ENCODE measurements at places on chromosomes 11 and 22. TPM values are rescaled to one million over a fixed set of nuclear protein-coding genes. Genes with fewer than 3 reads are reported as not detected.
A peak's percentile ranks its signal among the peaks of the same experiment; 100 is the strongest.

The PATE2 gene
- 0.25 TPM for polyA plus RNA-seq

The CCDC89 gene
- polyA plus RNA-seq, result 3.0 TPM

The P4HA3 gene
- polyA plus RNA-seq, result 1.0 TPM

The MPZL2 gene
- polyA plus RNA-seq, result 28.3 TPM

The HORMAD2 gene
- not detected for polyA plus RNA-seq

The FGF19 gene
- 0.67 TPM for polyA plus RNA-seq

The CCDC82 gene
- polyA plus RNA-seq, result 69.9 TPM

The KCNK4 gene
- not detected for polyA plus RNA-seq

The OPCML gene
- 13.9 TPM for polyA plus RNA-seq

The CDCA5 gene
- polyA plus RNA-seq, result 23.1 TPM

The C11orf65 gene
- 3.4 TPM for polyA plus RNA-seq

The SLC22A6 gene
- polyA plus RNA-seq, result 29.4 TPM

GRCh38 chr11:8344346-8344745 is 80.7 kb upstream of the LMO1 start:
- no peak for DNase-seq

- DNase-seq, result no peak
Measured at GRCh38 chr11:125192717-125193415, 28.3 kb downstream of the PKNOX2 start.

DNA sequence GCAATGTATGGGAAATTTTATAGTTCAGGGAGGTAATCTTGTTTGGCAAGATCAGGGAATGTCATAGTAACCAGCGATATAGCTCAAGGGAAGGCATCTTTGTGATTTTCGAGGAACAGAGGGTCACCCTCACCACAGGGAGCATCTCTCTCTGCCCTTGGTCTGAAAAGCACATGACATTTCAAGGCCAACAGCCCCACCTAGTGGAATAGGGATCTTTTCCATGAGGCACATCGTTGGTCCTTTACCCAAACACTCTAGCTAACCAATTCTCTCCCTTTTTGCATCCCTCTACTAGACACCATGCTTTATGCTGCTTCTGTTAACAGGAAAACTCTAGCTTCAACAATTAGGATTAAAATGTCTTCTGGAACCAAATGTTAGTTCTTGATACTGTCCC is 179.0 kb downstream of the GRM5 start:
- no peak for DNase-seq

- DNase-seq, result no peak
Measured at GRCh38 chr11:99333621-99334020, 312.9 kb downstream of the CNTN5 start.

DNA sequence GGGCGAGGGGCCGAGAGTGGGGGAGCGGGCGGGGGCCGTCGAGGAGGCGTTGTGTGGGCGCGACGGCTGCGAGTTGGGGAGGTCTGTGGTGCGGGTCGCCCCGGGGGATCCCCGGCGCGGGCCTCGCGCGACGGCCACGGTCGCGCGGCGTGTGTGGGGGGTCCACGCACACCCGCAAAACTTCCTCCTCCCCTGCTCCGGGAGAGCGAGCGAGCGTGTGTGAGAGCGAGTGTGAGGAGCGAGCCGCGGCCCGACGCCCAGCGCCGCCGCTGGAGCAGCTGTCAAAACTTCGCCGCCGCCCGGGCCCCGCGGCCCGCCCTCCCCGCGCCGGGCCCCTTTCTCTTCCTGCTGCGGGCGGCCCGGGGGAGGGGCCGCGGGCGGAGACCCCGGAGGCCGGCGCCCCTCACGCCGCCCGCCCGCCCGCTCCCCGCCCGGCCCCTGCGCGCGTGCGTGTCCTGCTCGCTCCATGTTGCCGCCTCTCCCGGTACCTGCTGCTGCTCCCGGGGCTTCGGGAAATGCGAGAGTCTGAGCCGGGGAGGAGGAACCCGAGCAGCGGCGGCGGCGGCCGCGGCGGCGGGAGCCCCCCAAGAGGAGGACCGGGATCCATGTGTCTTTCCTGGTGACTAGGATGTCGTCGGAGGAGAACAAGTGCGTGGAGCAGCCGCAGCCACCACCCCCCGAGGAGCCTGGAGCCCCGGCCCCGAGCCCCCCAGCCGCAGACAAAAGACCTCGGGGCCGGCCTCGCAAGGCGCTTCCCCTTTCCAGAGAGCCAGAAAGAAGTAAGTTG is 9.0 kb upstream of the CCT8L2 start:
- no peak for DNase-seq

GRCh38 chr22:21719024-21719423 is 16.6 kb downstream of the YPEL1 start:
- no peak for DNase-seq

- DNase-seq, result peak; percentile 91
Measured at GRCh38 chr22:29030618-29031226, 30.9 kb downstream of the C22orf31 start.

GRCh38 chr11:131511794-131512193 is 141.4 kb downstream of the NTM start:
- DNase-seq, result no peak

DNA sequence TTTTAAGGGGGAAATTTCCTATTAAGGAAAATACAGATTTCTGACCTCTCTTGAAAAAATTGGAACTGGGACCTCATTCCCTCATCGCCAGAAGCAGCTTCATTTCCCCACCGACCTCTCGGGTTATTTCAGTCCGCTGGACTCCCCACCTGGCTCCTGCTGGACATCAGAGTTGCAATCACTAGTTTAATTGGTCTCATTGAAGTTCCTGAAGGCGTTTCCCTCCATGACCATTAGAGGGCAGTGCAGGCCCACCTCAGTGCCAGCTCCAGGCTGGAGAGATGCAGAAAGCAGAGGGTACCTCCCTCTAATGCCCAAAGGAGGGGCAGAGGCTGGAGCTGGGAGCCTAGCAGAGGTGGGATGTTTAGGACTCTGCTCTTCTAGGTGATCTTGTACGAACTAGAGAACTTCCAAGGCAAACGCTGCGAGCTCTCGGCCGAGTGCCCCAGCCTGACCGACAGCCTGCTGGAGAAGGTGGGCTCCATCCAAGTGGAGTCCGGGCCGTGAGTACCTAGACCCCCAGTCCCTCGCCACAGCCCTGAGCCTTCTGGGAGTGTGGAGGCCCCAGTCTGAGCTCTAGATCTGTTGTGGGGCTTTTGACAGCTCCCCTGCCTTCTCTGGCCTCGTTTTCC is 2.7 kb downstream of the CRYBB3 start:
- peak; percentile 64 for DNase-seq

- no peak for DNase-seq
Measured at GRCh38 chr11:96085319-96085930, 161.5 kb upstream of the MTMR2 start.

DNA sequence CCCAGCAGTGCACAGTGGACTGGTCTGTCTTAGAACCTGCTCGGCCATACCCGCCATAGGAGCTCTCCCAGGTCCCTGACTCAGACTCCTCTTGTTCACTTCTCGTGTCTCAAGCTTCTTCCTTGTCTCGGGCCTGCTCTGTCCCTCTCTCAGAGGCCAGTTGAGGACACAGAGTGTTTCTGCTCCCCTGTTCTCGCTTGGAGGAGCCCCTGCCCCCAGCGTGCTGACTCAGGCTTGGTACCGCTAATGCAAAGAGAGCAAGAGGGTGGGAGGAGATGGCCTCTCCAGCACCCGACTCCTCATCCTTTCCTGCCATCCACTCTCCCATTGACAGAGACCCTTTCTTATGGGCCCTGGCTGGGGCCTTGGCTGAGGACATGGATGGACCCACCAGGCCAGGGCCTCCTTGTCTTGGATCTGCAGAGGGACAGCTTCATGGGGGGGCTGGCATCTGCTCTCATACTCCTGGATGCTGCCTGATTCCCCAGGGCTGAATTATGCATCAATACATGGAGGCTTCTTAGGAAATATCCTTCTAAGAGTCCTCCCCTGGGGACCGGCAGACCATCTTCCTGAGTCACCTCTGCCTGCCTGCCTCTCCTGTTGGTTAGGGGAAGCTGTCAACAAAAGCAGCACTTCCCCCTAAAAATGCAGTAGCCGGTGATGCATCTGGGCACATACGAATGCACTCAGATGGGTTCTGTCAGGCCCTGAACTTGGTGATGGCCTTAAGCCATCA is 15.9 kb downstream of the TSPAN18 start:
- DNase-seq, result no peak

- no peak for DNase-seq
Measured at GRCh38 chr11:62976109-62976508, 8.7 kb downstream of the SLC22A6 start.

GRCh38 chr22:23874871-23875270 is 17.2 kb downstream of the SLC2A11 start:
- DNase-seq, result no peak

- DNase-seq, result no peak
Measured at GRCh38 chr11:12968101-12968500, 41.0 kb upstream of the RASSF10 start.

DNA sequence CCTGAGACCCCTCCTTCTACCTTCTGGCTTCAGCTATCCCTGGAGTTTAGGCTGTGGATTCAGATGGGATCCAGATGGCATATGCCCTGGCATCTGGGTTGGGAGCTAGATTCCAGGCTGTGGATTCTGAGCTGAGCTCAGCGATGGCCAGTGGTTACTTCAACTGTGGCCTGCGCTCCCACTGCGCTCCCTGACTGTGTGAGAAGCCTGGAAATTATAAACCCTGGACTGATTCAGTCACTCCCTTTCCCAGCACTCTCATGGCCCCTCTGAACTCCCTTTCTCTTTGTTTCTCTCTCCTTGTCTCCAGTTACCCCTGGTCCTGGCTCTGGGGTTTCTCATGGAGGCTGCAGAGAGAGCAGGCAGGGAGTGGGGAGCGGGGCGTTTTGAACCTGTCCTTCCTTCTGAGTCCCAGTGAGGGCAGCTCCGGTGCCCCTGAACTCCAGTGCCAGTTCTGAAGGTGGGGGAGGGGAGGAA is 4.8 kb downstream of the ARHGEF17 start:
- no peak for DNase-seq

DNA sequence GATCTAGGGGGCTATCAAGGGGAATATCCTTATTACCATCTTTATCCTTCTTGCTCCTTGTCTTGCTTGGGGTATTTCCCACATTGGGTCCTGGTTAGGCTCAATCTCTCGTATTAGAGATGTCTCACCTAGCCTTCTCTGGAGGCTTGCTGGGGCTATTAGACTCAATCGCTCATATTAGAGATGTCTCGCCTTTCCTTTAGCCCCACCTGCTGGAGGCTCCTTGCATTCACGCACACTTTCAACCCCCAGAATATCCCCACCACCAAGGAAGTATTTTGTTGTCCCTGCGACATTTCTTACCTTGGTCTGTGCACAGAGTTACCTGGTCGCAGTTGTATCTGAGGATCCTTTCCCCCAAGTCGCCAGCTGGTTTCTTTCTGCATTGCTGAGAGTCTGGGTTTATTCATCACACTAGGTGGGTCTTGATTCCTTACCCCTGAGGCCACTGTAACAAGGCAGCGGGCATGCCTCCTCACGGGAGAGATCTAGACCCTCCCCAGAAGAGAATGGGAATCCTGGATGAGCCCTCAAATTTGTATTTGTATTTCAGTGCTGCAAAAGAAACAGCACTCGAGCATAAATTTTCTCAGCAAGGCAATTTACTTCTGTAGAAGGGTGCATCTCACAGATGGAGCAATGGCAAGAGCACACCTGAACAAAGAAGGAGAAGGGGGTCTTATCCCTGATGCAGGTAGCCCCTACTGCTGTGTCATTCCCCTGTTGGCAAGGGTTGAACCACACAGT is 15.9 kb upstream of the HYLS1 start:
- no peak for DNase-seq

DNA sequence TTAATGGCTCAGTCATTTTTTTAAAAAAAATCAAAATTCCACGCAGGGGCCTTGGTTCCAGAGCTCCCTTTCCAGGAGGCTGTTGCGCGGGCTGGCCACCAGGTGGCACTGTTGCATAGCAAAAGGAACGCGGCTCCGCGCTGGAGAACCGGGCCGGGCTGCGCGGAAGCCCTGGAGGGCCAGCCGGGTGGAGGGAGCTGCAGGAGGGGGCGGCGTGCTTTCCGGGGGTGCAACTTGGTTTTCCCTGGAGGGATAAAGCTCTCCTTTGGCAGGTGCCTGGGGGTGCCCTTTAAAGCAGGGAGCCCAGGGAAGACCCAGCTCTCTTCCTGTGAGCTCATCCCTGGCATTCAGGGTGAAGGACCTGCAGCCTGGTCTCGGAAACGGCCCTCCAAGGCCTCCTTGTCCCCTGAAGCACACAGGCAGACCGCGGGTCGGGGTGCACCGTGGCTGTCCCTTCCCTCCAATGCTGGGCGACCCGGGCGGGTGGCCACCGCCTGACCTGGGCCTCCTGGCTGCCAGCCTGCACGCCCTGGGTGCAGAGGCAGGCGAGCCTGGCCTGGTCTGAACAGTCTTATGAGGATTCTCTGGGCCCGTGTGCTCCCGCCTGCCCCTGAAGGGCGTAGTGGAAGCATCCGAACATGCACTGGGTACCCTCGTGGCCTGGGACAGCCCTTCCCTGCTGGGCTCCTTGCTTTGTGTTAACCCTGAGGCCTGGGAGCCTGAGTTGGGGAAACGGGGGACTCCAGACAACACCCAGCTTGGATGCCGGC is 23.4 kb downstream of the KRTAP5-5 start:
- no peak for DNase-seq

GRCh38 chr11:33329705-33330329 is 72.6 kb downstream of the HIPK3 start:
- DNase-seq, result peak; percentile 50

GRCh38 chr11:117836077-117836960 is 11.8 kb upstream of the FXYD2 start:
- DNase-seq, result no peak

GRCh38 chr11:116707746-116708145 is 65.0 kb downstream of the BUD13 start:
- no peak for DNase-seq

DNA sequence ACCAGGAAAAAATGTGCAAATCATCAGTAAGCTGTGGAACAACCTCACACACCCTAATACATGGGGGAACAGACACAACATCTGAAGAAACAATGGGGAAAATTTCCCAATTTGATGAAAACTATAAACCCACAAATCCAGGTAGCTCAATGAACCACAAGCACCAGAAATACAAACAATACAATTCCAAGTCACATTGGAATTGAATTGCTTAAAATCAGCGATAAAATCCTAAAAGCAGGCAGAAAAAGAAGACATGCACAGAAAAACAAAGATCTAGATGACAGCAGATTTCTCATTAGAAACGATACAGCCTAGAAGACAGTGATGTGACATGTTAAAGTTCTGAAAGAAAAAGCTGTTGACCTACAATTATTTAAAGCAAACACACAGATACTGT is 32.0 kb downstream of the DGCR2 start:
- no peak for DNase-seq

DNA sequence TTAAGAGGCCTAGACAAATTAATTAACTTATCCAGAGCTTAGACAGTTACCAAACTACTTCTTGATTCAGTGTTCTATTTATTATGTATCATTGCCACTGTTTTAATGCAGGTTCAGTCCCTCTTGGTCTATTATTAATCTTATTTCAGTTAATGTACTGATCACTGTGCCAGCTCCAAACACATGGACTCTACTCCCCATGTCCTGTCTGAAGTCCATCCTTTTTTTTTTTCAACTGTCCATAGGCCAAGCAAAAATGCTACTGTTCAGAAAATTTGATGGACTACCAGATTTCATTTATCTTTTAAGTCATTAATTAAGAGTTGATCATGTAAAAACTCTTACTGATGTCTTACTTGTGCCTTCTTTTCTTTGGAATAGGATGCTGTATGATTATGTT is 11.9 kb downstream of the POLD3 start:
- no peak for DNase-seq

- no peak for DNase-seq
Measured at GRCh38 chr22:17982572-17983141, 41.7 kb downstream of the MICAL3 start.

- DNase-seq, result no peak
Measured at GRCh38 chr22:19149047-19149883, 827 bp downstream of the GSC2 start.
